Right forelimb (tissue), 1 donor: ENCODE measurements at places on chromosomes 1 and 21.
A peak's percentile ranks its signal among the peaks of the same experiment; 100 is the strongest.

- DNase-seq = peak; percentile 45
Measured at GRCh38 chr1:53572065-53572814, 113.0 kb downstream of the DMRTB1 start.

DNA sequence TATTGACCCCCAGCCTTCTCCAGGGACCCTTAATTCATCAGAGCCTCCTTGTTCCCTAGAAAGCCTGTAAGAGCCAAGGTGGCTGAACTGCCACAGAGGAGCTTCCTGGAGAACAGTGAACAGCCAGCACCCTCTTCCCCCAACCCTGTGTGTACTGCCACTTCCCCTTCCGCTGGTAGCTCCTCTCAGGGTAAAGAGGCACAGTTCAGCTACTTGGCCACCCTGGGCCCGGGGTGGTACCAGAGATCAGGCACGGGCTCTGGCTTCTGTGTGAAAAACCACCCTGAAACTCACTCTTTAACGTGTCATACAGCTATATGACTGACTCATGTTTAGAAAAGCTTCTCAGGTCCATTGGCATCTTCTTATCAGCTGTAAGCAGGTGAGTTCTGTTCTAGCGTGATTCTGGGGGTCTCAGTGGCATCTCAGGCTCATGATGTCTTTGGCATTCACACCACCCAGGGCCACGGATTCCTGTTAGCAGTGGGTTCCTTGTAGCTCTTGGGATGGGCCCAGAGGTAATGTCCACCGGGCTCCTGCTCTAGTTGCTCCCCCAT, 22.4 kb downstream of the ARMH1 start:
- DNase-seq = no peak

DNA sequence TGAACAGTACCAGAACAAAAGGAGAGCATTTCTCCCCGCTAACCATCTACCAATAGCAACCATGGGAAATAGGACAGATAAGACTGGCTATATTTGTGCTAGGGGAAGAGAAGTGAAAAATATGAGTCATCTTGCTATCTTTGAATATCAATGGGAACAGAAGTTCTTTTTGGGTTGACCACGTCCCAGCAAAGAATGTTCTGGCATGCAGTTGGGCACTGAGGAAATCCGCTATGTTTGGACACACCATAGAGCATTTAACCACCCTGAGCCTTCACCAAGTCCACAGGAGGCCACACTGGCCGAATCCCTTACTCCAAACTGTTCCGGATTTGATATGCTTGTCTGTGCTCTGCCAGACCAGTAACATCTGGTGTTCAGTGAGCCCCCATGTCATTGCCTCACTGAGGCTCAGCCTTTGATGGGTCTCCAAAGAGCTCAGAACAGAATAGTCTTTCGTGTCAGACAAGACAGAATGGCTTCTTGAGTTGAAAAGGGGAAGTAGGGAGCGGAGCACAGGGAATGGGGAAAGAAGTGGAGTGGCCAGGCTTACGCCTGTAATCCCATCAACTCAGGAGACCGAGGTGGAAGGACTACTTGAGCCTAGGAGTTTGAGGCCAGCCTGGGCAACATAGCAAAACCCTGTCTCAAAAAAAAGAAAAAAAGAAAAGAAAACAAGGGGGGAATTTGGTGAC, 81.4 kb downstream of the SMYD2 start:
- DNase-seq = no peak

DNA sequence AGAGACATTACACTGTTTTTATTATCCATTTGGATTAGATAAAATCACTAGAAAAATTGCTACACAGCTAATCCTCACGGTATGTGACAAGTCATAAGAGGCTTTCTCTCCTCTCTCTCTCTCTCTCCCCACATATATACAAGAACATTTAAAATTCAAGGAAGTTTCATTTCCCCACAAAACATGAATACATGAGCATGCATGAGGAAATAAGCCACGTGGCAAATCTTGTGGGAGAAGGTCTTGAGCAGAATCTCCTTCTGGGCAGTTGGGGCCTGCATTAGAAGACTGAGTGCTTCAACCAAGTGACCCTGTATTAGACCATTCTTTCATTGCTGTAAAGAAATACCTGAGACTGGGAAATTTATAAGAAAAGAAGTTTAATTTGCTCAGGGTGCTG, 1313.1 kb downstream of the MRPL39 start:
- no peak for DNase-seq

DNA sequence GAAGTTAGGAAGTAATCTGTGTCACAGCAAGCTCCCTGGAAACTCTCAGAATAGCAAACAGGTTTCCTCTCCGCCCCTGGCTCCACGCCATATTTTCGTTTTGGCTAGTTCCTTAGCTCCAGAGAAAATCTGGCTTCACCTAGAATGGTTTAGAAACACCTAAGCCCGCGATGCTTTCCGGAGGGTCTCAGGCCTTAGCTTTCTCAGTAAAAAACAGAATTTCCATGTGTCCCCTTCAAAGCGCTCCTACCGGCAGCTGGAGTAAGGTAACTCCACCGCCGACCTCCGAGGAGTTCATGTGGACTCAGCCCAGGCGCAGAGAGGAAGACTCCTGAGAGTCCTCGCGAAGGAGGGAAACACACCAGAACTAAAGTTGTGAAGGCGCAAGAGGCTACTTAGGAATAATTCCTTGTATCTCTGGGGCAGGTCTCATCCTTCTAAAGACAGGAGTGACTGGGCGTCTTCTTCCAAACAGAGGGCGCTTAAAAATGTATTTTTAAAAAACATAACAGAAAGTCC, 406 bp downstream of the KIAA0040 start:
- DNase-seq = peak; percentile 81

DNA sequence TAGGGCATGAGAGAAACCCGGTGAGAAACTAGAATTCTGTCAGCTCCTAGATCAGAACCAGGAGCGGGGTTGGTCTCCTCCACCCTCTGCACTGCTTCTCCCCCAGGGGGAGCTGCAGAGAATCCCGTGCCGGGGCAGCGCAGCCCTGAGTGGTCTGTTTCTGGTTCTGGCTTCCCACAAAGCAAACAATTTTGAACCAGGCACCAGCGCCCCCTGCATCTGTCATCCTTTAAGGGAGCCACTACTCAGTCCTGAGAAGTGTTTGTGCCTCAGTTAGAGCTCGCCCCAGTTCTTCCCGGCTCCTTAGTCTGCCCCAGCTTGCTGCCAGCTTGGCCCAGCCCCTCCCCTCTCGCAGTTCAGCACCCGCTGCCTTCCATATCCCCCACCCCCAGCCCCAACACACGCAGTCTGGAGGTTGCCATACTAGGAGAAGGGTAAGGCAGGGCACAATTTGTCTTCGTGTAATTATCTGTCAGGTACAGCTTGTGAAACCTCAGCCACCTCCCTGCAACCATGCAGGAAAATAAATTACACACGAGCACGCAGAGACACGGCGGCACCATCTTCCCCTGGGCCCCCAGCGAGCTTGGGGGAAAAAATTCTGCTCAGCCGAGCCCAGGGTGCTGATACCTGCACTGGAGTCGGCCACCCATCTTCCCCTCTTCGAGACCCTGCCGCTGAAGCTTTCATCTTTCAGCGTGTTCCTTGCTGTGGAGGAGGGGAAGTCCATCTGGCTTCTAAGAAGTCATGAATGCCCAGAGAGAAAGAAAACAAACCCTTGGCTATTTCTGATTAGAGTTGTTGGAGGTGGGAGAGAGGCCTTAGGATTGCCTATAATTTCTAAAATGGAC, 62.6 kb upstream of the CD1D start:
- peak; percentile 64 for DNase-seq

- no peak for DNase-seq
Measured at GRCh38 chr1:162904579-162904978, 43.6 kb upstream of the CCDC190 start.

DNA sequence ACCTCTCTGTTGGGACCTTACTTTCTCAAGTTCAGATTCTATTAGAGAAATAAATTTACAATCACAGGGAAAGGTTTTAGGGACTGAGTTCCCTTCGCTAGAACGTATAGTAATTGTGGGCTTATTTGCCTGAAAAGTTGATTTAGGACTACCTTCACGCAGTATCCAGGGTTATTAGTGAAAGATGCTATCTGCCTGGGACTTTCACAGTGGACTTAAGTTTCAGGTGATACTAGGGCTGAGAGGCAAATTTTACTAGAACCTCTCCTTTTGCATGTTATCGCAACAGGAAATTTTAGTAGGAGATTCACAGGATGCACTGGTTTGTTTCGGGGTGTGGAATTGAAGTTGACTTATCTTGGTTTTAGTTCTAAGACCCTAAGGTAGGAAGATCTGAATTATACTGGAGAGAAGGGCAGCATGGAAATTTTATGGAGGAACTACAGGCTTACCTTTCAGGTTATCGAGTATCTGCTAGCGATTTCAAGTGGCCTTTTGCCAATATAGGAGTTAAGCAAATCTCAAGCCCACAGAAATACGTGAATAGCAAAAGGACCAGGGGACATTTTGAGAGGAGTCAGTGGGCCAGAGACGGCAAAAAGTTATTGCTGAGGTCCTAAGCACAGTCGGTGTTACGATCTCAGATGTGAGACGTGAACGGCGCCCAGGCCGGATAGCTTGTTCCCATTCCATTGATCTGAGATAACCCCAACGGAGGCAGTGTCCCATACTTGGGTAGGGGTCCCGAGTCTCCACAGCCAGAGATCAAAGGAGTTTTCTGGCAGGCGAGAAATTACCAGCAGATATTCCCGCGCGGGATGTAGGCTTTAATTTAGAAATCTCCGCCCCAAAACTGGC, 723 bp upstream of the GNAI3 start:
- no peak for DNase-seq

- no peak for DNase-seq
Measured at GRCh38 chr1:219109424-219110018, 64.2 kb upstream of the LYPLAL1 start.

DNA sequence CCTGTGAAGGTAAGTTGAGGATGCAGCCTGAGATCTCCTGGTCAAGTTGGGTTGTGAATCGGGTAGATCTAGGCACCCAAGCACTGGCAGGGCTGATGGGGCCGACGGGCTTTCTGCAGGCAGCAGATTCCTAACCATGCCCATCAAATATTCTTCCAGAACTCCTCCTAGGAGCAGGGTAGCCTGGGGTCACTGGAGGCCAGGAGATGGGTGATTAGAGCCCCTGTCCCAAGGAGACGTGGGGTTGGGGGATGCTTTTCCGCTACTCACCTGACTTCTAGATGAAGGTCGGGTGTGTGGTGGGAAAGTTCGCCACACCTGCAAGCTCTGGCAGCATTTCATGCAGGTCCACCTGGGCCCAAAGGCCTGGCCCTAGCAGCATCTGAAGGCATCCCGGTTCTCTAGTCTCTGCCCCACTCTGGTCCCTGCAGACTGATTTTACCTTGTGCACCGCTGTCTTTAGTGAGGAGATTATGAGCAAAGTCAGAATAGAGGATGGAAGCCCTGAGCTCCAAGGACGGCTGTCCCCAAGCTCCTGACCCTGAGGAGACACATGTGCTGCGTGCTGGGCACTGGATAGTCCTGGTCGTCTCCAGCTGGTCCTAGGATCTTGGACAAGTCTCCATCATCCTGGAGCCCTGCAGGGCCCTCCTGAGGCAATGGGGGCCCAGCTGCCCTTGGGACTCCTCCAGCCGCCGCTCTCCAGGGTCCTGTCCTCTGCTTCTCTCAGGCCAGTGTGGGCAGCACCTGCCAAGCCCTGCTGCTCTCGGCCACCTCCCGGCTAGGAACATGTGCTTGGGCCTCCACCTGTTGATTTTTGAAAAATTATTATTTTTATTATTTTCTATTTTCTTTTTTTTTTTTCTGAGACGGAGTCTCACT, 21.8 kb upstream of the C2CD2 start:
- DNase-seq = no peak

GRCh38 chr21:42613756-42614155, 39.7 kb upstream of the PDE9A start:
- DNase-seq = peak; percentile 15

GRCh38 chr1:39130325-39130724, 74.2 kb upstream of the MACF1 start:
- no peak for DNase-seq

DNA sequence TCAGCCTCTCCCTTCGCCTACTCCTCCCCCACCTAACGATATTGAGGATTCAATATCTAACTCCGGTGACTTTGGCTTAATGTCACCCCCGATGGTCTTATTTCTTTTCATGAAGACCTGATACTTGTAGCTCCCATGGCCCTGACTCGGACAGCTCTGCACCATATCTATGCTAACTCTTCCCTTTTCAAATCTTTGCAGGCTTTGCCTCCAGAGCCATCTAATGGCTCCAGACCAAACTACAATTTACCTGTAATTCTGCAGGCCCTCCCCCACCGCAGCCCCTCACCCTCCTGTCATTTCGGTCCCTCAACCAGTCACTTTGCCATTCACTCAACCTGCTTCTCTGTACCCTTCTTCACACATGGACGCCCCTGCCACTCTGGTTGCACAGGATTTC, 7.9 kb upstream of the GSTM5 start:
- no peak for DNase-seq

DNA sequence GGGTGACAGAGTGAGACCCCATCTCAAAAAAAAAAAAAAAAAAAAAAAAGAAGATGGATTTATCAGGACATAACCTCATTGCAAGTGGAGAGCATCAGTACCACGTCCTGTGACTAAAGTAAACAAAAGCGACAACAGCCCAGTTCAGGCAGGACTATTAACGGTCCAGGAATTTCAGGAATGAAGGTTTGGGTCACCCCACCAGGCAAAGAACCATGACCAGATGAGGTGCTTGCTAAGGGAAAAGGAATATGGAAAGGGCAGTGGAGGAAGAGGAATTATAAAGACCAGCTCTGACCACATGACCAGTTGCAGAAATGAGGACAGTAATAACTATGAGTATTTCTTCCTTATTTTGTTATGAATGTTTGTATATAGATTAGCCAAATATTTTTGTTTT, 35.4 kb upstream of the EIF4G3 start:
- DNase-seq = no peak

GRCh38 chr1:35171579-35171978, 21.4 kb downstream of the SFPQ start:
- DNase-seq = no peak

GRCh38 chr1:36475910-36476604, 6.7 kb downstream of the CSF3R start:
- DNase-seq = no peak

- DNase-seq = no peak
Measured at GRCh38 chr21:36697060-36697850, 1.7 kb upstream of the SIM2 start.

GRCh38 chr1:188825471-188825870, 1652.2 kb downstream of the BRINP3 start:
- DNase-seq = no peak

DNA sequence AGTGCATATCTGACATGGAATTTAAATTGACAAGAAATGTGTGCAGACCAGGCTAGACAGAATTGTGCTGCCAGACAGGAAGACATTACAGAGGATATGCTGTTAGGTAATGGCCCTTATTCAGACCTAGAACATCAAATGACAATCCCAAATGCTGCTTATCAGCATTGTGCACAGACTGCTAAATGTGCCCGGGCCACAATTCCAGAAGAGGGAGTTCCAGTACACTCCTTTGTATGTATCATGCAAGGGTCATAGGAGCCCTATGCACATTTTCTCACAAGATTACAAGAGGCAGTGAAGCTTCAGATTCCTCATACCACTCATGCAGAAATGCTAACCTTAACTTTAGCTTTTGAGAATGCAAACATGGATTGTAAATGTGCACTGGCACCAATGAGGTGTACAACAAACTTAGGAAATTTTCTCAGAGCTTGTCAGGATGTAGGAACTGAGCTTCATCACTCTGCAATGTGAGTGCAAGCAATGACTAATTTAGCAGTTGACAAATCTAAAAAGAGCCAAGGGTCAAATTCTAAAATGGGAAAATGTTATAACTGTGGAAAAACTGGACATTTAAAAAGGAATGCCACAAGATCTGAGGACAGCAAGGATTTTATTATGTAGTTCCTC, 273.5 kb downstream of the COL11A1 start:
- DNase-seq = no peak
